A549 (cell line): ENCODE measurements at places on chromosomes 12 and 14. TPM values are rescaled to one million over a fixed set of nuclear protein-coding genes. Genes with fewer than 3 reads are reported as not detected.
A peak's percentile ranks its signal among the peaks of the same experiment; 100 is the strongest.

CELA1 gene
- not detected in 3 replicates for polyA plus RNA-seq

RHEBL1 gene
- polyA plus RNA-seq = 1.8 to 2.4 TPM (median 2.1 TPM) in 3 replicates

DNA sequence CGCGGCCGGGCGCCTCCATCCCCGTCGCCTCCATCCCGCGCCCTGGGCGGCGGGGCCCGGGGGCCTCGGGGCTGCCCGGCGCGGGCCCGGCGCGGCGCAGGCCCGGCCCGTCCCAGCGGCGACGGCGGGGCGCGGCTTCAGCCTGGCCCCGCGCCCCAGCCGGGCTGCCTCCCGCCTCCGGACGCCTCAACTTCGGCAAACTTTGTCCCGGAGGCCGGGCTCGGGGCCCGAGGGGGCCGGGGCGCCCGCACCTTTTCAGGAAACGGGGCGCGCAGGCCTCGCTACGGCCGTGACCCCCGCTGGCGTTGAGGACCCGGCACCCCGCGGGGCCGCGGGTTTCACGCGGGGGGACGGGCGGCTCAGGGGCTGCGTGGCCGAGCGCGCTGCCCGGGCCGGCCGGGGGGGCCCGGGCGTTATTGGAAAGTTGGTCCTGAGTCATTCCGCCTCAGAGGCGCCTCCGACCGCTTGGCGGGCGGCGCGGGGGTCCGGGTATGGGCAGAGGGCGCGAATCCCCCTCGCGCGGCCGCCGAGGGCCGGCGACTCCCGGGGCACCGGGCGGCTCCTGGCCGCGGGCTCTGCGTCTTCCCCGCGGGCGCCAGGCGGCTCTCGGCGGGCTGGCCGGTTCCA lies 575 bp downstream of the TRAF3 start:
- no peak for DNase-seq

DNA sequence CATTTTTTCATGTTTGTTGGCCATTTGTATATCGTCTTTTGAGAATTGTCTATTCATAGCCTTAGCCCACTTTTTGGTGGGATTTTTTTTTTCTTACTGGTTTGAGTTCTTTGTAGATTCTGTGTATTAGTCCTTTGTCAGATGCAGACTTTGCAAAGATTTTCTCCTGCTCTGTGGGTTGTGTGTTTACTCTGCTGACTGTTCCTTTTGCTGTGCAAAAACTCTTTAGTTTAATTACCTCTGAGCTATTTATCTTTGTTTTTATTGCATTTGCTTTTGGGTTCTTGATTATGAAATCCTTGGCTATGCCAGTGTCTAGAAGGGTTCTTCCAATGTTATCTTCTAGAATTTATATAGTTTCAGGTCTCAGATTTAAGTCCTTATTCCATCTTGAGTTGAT lies 220.0 kb downstream of the FUT8 start:
- DNase-seq = no peak

DNA sequence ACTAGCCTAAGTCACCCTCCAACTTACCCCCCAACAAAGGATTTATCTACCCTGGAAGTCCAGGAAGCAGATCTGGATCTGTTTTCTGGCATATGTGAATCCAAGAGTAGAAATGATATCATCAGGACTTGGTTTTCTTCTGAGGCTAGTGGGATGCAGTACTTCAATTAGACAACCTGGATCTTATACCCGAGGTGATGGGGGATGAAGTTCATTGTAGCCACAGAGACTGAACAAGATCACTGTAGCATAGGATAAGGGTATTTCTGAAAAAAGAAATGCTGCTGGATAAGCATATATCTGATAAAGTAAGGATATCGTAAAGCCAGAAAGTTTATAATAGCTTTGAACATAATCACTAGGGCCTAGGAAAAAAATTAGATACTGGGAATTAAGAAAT lies 174.4 kb downstream of the FOXA1 start:
- DNase-seq = no peak

RNASE3 gene
- polyA plus RNA-seq = not detected in 3 replicates

DNA sequence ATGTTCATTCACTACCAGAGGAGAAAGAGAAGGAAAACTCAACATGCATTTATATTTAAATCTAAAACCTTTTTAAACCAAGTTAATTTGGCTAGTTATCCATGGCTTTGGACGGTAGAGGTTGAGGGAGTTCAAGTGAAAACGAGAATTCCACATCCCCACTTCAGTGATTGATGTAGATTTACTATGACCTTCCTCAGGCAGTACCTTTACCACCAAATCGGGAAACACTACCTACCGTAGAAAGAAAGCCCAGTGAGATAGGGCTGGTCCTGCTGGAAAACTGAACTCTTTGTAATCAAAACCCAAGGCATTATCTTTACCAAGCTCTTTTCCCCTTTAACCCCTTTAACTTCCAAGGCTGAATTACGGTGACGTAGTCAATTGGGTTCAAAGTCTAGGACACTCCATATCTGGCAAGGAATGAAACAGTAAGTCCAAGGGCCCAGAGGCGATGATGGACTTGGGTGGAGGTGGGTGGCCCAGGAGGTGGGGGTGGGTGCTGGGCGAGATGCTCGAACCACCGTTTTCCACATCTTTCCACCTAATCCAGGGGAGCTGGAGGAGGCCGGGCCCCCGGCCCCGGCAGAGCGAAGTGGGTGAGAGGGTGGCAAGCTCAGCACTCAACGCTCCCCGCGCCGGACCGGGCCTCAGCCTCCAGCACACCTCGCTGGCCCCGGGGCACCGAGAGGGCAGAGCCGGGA lies 618 bp downstream of the SEC23A start:
- DNase-seq = peak; percentile 34

DNA sequence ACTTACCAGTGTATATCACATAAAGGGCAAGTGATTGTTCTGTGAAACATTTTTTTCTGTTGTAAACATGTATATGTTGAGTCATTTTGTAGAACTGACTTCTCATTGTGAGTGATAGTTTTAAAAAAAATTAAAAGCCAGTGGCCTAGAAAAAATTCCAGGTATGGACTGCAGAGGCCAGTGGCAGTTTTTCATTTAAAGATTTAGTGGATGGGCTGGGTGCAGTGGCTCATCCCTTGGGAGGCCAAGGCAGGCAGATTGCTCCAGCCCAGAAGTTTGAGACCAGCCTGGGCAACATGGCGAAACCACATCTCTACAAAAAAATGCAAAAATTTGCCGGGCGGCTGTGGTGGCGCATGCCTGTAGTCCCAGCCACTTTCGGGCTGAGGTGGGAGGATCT lies 84.7 kb upstream of the MDM1 start:
- DNase-seq = no peak

GRCh38 chr14:26775765-26776563 lies 178.1 kb upstream of the NOVA1 start:
- DNase-seq = peak; percentile 0

CBX5 gene
- 38.8 to 39.5 TPM (median 39.5 TPM) in 3 replicates for polyA plus RNA-seq

DNA sequence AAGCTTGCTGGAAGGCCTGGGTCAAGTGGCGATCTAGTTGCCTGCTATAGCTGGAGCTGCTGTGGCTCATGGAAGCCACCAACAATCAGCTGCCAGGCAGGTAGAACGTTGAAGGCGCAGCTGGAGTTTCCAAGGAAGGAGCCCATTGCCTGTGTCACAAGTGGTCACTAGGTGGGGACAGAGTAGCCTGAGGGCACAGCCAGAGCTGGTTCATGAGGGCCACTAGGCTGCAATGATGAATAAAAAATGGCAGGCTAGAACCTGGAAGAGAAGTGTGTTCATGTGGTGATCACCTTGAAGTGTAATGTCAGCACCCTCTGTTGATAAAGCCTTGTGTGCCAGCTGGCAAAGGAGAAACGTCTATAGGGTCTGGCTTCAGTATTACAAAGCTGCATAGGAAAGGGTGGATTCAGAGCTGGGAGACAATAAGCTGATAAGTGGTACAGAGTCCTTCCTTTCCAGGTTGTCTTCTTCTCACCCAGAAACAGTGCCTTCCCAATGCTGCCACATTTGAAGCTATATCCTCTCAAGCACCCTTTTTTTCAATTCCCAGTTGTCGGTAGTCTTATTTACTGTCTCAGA lies 165.8 kb downstream of the EMP1 start:
- peak; percentile 60 for DNase-seq
